IMR-90 (cell line): ENCODE measurements at places on chromosomes 7 and 10.
A peak's percentile ranks its signal among the peaks of the same experiment; 100 is the strongest.

DNA sequence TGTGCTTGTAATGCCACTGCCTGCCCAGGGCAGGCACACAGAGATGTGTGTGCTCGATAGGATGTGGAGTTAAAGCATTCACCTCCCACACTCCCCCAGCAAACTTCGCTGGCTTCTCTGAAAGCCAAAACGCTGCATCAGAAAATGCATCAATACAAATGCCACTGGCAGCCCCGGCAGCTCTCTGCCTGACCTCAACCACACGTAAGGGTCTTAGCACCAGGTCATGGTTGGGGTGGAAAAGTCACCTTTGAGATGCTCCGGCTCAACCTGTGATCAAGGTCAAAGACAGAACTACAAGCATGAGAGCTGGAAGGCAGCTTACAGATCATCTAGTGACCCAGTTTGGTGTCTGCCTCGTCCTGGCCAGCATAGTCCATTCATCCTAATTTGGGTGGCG is 114.4 kb upstream of the NANOS1 start:
- H3K27ac ChIP-seq: no peak overlapping the region
- H3K4me3 ChIP-seq: no peak overlapping the region
- DNase-seq: no peak
- H3K27me3 ChIP-seq: no peaks in the 10 kb centered on the region
- H3K4me1 ChIP-seq: peaks cover 12% of the 10 kb centered on the region

DNA sequence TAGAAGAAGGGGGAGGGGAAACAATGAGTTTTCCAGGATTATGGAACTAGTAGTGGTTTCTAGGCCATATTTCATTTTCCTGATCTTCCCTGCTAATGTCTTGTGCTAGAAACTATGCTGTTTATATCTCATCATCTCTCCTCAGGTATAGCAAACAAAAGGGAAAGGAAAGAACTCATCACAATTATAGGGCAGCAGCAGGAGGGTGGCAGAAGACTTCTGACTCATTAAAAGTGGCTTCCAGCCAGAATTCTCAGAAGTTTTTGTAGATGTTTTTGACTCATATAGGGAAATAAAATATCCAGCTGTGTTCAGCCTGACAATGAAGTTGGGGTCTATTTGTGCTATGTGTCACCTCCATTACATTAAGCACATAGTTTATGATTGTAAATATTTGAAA is 6.5 kb downstream of the AHR start:
- H3K27me3 ChIP-seq: no peaks in the 10 kb centered on the region
- no peak overlapping the region for H3K4me3 ChIP-seq

- H3K36me3 ChIP-seq: no peaks in the 10 kb centered on the region
- H3K27ac ChIP-seq: no peak overlapping the region
- no peaks in the 10 kb centered on the region for H3K4me1 ChIP-seq
- no peak overlapping the region for H3K4me3 ChIP-seq
These were observed 66.6 kb downstream of the AGMO start for GRCh38 chr7:15495170-15495569.

GRCh38 chr7:118974836-118975235 is 750.3 kb downstream of the ANKRD7 start:
- no peaks in the 10 kb centered on the region for H3K27me3 ChIP-seq
- H3K27ac ChIP-seq: no peak overlapping the region
- peak; percentile 0 for DNase-seq
- no peaks in the 10 kb centered on the region for H3K36me3 ChIP-seq
- no peaks in the 10 kb centered on the region for H3K4me1 ChIP-seq

DNA sequence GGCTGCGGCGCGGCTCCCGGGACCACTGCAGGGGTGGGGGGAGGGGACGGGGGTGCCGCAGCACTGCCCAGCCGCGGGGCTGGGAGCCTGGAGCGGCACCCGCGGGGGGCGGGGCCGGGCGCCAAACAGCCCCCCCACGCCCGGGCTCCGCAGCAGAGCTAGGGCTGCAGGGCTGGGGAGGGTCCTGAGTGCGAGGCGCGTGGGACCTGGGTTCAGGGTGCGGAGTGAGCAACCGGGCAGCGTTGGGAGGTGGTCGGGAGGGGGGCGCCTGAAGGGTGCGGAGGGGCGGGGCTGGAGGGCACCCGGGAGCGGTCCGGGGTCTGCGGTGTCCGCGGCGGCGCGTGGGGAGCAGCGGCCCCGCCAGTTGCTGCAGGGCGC is 528 bp downstream of the CAMK2G start:
- peaks cover 19% of the 10 kb centered on the region; the same call in 1 of the 2 replicates for H3K36me3 ChIP-seq
- H3K4me3 ChIP-seq: peak overlapping the region; percentile 100
- H3K27ac ChIP-seq: peak overlapping the region; percentile 23; the same call in 1 of the 2 replicates
- no peaks in the 10 kb centered on the region for H3K27me3 ChIP-seq
- no peak for DNase-seq
- H3K4me1 ChIP-seq: peaks cover 11% of the 10 kb centered on the region

- no peak overlapping the region for H3K4me3 ChIP-seq
- H3K27me3 ChIP-seq: no peaks in the 10 kb centered on the region; the same call in 1 of the 2 replicates
- no peak for DNase-seq
- H3K27ac ChIP-seq: no peak overlapping the region
- H3K36me3 ChIP-seq: no peaks in the 10 kb centered on the region
These were observed 456.7 kb downstream of the LRMDA start for GRCh38 chr10:75887992-75888680.

GRCh38 chr7:44213206-44213876 is 12.6 kb downstream of the YKT6 start:
- no peaks in the 10 kb centered on the region for H3K27me3 ChIP-seq
- no peak for DNase-seq
- H3K4me1 ChIP-seq: no peaks in the 10 kb centered on the region
- peaks cover 51% of the 10 kb centered on the region for H3K36me3 ChIP-seq
- no peak overlapping the region for H3K27ac ChIP-seq

- H3K36me3 ChIP-seq: peaks cover 4% of the 10 kb centered on the region
- H3K4me1 ChIP-seq: no peaks in the 10 kb centered on the region; the same call in 1 of the 2 replicates
- H3K27ac ChIP-seq: no peak overlapping the region
- no peak overlapping the region for H3K4me3 ChIP-seq
- no peak for DNase-seq
These were observed 168.7 kb downstream of the LRRC4 start for GRCh38 chr7:127862525-127862924.

- no peak for DNase-seq
- H3K4me1 ChIP-seq: peaks cover 5% of the 10 kb centered on the region
- no peak overlapping the region for H3K4me3 ChIP-seq
- no peak overlapping the region for H3K27ac ChIP-seq
- peaks cover 26% of the 10 kb centered on the region for H3K36me3 ChIP-seq
These were observed 66.9 kb downstream of the OGDH start for GRCh38 chr7:44673324-44673723.

DNA sequence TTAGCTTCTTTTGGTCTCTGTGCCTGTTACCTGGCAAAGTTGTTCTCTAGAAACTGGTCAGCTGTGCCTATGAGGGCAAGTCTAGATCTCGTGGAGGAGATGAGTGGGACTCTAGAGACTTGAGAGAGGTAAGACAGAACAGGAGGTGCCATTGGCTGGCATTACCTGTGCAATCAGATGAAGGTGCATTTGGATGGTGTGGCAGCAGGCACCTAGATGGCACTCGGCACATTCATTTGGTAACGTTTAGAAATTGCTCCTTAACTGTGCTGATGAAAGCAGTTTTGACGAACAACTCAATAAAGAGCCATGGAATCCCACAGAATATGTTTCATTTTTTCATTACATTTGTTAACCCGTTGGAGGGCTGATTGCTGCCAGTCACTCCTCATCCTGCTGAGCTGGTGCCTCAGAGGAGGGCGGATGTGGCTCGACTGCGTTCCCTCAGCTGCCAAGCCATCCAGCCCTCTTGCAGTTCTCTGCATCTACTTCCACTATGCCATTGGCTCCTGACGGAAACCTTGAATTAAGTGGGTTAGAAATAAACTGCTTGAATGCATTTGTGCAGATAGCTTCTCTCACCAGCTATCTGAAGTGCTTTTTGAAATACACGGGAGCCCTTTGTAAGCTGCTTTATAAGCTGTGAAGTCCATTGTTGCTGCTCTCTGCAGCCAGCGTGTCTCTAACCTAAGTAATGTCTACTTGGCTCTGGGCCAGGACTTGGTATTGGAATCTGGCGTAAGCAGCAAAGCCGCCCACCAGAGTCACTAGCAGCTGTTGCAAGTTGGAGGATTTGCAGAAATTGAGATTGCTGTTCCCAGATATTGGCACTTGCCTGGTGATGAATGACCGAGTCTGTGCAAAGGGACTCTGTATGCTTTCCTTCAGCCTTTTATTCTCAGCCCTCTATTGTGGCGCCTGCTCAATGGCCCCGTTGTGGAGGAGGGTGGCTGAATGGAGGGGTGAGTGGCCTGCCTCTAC is 87.4 kb downstream of the LRRC4 start:
- DNase-seq: peak; percentile 72
- no peaks in the 10 kb centered on the region for H3K27me3 ChIP-seq
- no peak overlapping the region for H3K27ac ChIP-seq
- H3K36me3 ChIP-seq: peaks cover 5% of the 10 kb centered on the region
- peaks cover 11% of the 10 kb centered on the region for H3K4me1 ChIP-seq

- H3K36me3 ChIP-seq: no peaks in the 10 kb centered on the region
- H3K27ac ChIP-seq: no peak overlapping the region
- DNase-seq: peak; percentile 27
- no peaks in the 10 kb centered on the region for H3K27me3 ChIP-seq
- no peak overlapping the region for H3K4me3 ChIP-seq
These were observed 55.1 kb downstream of the PDZD8 start for GRCh38 chr10:117320050-117320665.

DNA sequence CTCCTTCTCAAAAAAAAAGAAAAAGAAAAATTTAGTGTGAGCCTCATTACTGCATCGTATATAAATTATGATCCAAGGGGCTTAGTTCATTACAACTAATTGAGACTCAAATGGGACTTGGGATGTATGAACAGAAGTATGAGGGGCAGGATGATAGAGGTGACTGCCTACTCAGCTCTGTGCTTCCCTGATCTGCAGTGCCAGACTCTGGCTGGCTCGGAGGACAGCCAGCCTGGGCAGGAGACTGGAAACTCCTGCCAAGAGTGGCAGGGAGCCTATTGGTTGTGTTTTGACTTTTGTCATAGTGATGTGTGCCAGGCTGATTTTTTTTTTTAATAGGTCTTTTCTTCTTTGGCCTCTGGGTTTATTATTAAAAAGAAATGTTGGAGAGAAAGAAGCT is 73.8 kb upstream of the GTF2IRD1 start:
- H3K4me3 ChIP-seq: no peak overlapping the region
- H3K4me1 ChIP-seq: peaks cover 1% of the 10 kb centered on the region; the same call in 1 of the 2 replicates
- peaks cover 33% of the 10 kb centered on the region for H3K36me3 ChIP-seq
- no peak overlapping the region for H3K27ac ChIP-seq
- no peak for DNase-seq
- no peaks in the 10 kb centered on the region for H3K27me3 ChIP-seq

- DNase-seq: no peak
- H3K36me3 ChIP-seq: no peaks in the 10 kb centered on the region
- no peak overlapping the region for H3K27ac ChIP-seq
- H3K4me3 ChIP-seq: no peak overlapping the region
- no peaks in the 10 kb centered on the region for H3K27me3 ChIP-seq
These were observed 344.2 kb upstream of the MKI67 start for GRCh38 chr10:128470321-128470965.

DNA sequence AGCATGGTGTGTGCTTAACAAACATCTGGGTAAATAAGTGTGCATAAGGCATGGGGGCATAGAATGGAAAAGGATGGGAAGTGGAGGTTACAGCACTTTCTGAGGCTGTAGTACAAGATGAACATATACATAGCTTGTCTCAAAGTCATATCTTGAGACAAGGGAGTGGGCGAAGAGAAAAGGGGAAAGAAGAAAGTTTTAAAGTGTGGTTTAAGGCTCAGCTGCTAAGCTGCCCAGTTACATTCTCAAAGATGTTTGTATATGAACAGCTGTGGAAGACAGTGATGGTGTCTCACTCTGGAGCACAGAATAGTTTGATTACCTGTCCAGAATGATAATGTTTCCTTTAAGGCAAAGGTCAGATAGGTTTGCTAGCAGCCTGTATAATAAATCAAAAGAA is 61.9 kb upstream of the LANCL2 start:
- H3K4me1 ChIP-seq: peaks cover 2% of the 10 kb centered on the region; the same call in 1 of the 2 replicates
- H3K4me3 ChIP-seq: no peak overlapping the region
- DNase-seq: no peak
- H3K27ac ChIP-seq: no peak overlapping the region
- no peaks in the 10 kb centered on the region for H3K36me3 ChIP-seq

DNA sequence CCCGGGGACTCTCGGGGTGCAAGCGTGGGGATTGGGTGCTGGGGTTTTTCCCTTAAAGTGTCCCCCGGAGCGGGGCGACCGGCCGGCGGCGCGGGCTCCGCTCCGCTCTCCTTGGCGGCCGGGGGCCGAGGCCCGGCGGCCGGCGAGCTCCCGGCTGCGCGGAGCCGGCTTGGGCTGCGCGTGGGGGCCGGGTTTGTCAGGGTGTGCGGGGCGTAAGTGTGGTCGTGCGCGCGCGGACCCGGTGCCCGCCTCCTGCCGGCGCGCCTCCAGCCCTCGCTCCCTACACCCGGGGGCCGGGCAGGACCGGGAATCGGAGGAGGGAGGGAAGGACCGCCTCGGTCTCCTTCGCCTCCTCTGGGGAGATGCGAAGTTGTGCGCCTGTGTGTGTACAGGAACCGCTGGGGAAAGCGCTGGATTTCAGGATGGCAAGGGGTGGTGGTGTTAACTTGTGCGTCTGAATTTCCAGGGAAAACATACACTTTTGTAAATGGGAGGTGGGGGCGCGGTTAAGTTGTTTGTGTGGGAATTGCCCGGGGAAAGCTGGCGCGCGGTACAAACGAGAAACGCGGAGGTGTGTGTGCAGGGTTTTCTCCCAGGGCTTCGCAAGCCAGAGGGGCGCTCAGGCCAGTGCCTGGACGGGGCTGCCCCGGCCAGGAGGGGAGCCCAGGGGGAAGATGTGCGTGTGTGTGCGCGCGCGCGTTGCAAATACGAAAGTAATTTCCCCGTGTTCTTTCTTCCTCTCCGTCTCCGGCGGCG is 737 bp downstream of the ZMIZ1 start:
- H3K36me3 ChIP-seq: no peaks in the 10 kb centered on the region
- H3K27me3 ChIP-seq: no peaks in the 10 kb centered on the region
- peak overlapping the region; percentile 99 for H3K4me3 ChIP-seq

- H3K4me1 ChIP-seq: no peaks in the 10 kb centered on the region
- H3K27me3 ChIP-seq: no peaks in the 10 kb centered on the region
- H3K27ac ChIP-seq: no peak overlapping the region
- DNase-seq: peak; percentile 2
- H3K4me3 ChIP-seq: no peak overlapping the region
These were observed 66.7 kb downstream of the EMX2 start for GRCh38 chr10:117609095-117609795.

DNA sequence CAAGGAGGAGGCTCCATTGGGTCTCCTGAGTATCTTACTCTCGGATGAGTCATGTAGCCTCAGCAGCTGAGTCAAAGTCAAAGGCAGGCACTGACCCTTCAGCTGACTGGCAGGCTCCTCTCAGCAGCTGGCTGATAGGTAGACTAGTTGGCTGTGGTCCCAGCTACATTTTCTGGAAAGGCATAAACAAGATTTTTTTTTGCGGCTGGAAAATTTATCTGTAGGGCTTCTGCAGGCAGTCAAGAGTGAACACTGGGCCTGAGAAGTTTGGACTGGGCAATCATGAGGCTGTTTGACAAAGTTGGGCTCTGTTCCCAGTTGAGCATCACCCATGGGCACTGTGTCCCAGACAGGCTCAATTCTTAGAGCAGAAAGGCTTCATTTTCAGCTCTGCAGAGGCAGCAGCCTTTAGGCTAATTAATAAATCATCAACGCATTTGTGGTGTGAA is 796.2 kb downstream of the CCSER2 start:
- H3K27me3 ChIP-seq: no peaks in the 10 kb centered on the region
- H3K4me1 ChIP-seq: no peaks in the 10 kb centered on the region
- no peak overlapping the region for H3K27ac ChIP-seq
- H3K36me3 ChIP-seq: no peaks in the 10 kb centered on the region

GRCh38 chr10:124206616-124207015 is 113.2 kb upstream of the CHST15 start:
- no peak overlapping the region for H3K27ac ChIP-seq
- no peaks in the 10 kb centered on the region for H3K4me1 ChIP-seq
- H3K27me3 ChIP-seq: no peaks in the 10 kb centered on the region
- no peak for DNase-seq
- H3K36me3 ChIP-seq: no peaks in the 10 kb centered on the region
